ENCODE measurements at places on chromosomes 3 and 15.

GRCh38 chr15:65738649-65739048, 53.4 kb downstream of the DENND4A start:
- no peak for DNase-seq

GRCh38 chr15:66647358-66647757, 54.7 kb upstream of the SMAD6 start:
- DNase-seq, result no peak

DNA sequence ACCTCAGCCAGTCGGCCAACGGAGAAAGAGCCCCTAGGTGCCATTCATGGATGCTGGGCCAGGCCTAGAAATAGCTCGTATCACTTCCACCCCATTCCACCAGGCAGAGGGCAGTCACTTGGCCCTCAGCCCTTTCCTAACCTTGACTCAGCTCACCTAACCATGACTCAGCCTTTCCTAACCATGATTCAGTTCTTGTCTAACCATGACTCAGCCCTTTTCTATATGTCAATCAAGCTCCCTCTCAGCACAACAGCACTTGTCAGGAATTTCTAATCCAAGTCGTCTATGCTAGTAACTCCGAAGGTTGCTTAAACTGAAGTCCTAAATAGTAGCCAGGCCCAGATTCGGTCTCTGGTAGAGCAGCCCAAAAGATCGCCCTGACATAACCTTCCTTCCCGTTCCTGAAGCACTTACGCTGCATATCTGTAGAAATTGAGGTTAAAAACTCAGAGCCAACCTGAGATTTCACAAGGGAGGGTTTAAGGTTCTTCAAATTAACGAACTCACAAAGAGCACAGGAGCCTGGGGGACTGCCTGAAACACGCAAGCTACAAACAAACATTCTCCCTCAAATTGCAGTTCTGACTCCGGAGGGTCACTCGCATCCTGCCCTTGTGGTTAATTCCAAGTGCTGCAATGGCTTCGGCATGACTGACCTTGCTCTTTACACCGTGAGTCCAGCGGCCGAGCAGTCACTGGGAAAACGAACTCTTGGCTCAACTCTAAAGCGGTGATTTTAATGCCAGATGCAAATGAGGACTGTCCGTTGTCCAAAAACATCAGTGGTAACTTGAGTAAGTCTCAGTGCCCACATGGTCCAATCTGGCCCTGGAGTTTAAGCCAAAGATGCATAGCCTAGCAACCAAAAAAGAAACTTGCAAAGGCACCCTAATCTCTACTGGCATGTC, 99.9 kb downstream of the ADAMTS17 start:
- DNase-seq, result no peak

- DNase-seq, result no peak
Measured at GRCh38 chr15:57495554-57496165, 96.0 kb upstream of the MYZAP start.

- no peak for DNase-seq
Measured at GRCh38 chr3:15815696-15816095, 17.9 kb upstream of the ANKRD28 start.

- DNase-seq, result no peak
Measured at GRCh38 chr3:23219552-23219951, 16.4 kb downstream of the UBE2E2 start.

All from stimulated activated CD8-positive, alpha-beta memory T cell treated with anti-CD3 and anti-CD28 coated beads, Interleukin-15, amount 100 ng/mL, for 4 hours (primary cell).